ENCODE measurements at places on chromosomes 2 and 18.
A peak's percentile ranks its signal among the peaks of the same experiment; 100 is the strongest.

DNA sequence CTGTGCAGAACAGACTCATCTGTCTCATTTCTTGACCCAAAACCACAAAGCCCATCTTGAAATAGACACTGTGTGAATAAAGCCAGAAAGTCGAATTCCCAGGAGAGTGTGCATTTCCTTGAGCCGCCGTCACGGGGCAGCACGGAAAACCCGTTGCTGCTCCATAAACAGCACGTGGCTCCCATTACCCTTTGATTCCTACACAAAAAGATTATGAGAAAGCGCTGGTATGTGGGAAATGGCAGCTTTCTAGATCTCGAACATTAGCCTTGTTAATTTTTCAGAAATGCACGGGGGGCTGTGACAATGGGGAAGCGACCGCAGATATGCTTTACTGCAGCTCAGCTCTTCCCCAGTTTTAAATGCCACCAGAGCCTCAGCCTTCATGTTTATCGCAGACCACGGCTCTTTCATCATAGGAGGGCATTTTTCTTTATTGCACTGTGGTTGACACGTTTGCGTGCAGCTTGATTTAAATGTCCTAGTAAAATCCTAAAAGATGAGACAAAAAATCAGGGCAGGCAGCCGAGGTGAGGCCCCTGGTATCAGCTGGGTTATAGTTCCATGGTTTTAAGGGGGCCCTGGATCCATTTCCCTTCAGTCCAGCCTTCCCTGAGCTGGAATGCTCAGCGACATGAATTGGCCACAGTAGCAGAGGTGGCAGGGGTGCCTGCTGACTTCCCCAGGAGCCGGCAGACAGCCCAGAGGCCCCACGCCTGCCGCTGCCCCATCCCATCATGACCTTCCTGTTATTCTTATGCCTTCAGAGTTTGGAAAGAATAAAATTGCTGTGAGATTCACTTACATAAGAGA is 249.3 kb downstream of the NDUFA10 start:
- no peak for DNase-seq

DNA sequence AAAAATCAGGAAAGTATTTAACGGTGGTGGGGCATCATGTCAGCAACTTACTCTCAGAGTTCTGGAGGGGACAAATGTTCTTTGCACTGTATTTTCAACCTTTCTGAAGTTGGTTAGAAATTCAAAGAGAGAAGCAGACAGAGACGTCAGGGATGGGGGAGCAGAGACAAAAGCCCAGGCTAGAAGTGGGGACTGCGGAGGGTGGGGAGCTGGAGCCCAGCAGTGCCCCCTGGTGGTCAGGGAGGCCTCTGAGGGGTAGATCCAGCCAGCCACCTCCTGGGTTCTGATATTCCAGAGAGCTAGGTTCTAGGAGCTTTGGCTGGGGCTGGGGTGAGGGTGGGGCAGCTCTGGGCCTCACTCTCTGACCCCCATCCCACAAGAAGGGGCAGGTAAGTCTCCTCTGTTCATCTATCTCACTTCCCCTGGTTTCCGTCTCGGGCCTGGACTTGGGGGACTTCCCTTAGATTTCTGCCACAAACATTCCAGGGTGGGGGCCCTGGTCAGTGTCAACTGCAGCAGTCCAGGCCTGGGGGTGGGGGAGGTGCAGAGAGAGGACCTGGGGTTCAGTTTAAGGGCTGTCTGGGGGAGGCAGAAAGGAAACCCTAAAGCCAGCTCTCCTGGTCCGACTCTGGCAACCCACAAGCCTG is 8.9 kb downstream of the TNS1 start:
- peak; percentile 18 for DNase-seq

DNA sequence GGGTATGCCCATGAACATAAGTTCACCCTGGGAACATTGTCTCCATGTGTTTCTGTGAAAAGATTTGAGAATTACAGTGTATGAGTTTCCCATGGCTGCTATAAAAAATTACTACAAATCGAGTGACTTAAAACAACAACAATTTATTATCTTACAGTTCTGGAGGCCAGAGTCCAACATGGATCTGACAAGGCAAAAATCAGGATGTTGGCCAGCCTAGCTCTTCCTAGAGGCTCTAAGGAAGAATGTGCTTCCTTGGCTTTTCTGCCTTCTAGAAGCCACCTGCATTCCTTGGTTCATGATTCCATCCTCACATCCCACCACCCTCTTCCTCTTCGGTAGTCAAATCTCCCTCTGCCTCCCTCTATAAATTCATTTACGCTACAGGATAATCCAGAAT is 38.6 kb downstream of the FAM124B start:
- no peak for DNase-seq

GRCh38 chr18:74175658-74176057 is 27.3 kb downstream of the TIMM21 start:
- DNase-seq, result no peak

- no peak for DNase-seq
Measured at GRCh38 chr18:60120231-60120750, 220.5 kb downstream of the PMAIP1 start.

DNA sequence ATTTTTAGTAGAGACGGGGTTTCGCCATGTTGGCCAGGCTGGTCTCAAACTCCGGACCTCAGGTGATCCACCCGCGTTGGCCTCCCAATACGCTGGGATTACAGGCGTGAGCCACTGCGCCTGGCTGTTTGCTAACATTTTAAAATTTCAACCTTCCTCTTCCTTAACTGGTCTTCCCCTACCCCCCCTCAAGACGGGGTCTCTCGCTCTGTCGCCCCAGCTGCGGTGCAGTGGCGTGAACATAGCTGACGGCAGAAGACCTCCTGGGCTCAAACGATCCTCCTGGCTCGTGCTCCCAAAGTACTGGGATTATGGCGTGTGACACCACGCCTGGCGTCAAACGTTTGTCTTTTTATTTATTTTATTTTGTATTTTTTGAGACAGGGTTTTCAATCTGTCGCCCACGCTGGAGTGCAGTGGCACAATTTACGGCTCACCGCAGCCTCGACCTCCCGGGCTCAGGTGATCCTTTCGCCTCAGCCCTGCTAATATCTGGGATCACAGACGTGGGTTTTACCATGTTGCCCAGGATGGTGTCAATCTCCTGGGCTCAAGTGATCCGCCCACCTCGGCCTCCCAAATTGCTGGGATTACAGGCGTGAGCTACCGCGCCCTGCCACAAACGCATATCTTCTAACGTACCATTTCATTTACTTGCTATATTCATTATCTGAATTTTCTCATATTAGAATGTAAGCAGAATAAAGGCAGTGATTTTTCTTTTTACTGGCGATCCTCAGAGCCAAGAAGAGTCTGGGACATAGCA is 984 bp upstream of the MSH2 start:
- DNase-seq, result no peak

- DNase-seq, result no peak
Measured at GRCh38 chr2:128756365-128756717, 437.7 kb upstream of the HS6ST1 start.

DNA sequence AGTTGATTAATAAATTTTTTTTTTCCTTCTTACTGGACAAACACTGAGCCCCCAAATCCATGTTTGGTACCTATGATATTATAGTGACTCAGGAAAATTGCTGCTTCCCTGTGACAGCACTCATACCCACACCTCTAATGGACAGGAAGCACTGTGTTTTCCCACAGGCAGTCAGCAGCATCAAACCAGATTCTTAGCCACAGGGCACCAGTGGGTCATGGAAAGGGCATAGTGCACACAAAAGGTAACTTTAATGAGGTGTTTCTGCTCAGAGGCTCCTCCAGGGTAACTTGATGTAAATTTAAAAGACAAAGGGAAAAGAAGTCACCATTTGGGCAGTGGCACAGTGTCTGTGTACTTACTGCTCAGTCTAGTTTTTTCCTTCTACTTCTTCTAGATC is 34.1 kb downstream of the SERPINB11 start:
- DNase-seq, result no peak

DNA sequence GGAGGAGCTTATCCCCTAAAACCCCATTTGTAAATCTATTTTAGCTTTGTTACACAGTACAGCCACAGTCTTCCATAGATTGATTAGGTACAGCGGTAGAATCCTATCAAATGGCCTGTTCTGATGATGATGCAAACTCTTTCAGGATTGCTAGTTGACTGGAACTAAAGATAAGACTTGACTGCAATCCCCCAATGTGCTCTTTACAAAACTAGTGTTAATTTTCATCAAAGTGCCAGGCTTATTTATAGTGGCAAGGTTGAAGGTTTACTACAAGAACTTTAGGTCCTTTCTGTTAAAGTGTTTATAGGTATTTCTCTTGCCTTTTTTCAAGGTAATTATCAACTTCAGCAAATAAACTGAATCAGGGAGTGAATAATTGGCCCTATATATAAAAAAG is 9.0 kb upstream of the OTX1 start:
- no peak for DNase-seq

GRCh38 chr18:68436485-68436884 is 278.4 kb downstream of the TMX3 start:
- DNase-seq, result no peak

- no peak for DNase-seq
Measured at GRCh38 chr2:67613227-67613626, 216.1 kb downstream of the ETAA1 start.

DNA sequence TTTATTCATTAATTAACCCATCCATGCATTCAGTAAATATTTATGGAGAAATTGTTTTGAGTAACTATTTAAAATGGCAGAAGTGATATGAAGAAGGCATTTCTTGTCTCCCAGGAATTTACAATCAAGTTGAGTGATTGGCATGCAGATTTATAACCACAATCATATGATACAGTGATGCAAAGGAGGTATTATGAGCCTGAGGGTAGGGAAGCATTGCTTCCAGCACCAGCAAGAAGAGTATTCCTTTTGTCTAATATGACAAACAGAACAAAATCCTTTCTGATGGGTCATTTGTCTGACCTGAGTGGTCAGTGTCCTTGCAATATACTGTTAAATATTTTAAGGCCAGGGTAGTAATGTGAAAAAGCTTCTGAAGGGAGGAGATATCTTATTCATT is 244.2 kb upstream of the RGPD4 start:
- DNase-seq, result no peak

- DNase-seq, result no peak
Measured at GRCh38 chr2:159165048-159165447, 121.5 kb downstream of the WDSUB1 start.

DNA sequence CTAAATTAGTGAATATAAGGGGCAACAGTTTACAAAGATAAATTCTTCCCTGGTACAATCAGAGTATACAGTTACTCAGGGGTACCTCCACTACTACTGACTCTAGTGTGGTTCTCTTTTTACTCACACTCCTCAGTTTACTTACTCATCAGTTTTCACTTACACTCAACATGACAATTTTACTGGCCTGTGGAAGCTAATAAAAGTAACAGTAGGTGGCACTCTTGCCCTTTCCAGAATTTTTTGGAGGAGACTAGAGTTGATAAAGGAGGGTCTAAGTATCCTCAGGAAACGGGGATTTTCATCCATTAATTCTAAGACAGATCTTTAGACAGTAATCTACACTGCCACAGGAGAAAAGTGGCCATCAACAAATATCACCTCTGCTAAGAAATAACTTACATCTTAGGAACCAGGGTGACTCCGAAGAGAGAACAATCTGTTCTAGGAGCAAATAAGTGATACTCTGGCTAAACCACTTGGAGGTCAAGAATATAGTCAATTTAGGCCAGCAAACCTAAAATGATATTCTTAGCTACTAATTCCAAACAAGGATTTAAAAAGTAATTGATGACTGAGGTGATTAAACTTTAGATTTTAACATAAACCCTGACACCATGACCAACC is 61.3 kb downstream of the ATL2 start:
- DNase-seq, result peak; percentile 53

DNA sequence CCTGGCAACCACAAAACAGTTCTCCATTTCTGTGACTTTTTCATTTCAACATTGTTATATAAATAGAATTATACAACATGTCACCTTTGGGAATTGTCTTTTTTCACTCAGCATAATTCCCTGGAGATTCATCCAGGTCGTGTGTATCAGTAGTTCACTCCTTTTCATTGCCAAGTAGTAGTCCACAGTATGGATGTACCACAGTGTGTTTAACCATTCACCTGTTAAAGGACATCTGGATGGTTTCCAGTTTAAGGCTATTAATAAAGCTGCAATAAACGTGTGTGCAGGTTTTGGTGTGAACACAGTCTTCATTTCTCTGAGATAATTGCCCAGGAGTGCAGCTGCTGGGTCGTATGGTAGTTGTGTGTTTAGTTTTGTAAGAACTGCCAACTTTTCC is 35.7 kb downstream of the COPS7B start:
- no peak for DNase-seq

GRCh38 chr2:223161873-223162458 is 110.0 kb downstream of the KCNE4 start:
- no peak for DNase-seq

DNA sequence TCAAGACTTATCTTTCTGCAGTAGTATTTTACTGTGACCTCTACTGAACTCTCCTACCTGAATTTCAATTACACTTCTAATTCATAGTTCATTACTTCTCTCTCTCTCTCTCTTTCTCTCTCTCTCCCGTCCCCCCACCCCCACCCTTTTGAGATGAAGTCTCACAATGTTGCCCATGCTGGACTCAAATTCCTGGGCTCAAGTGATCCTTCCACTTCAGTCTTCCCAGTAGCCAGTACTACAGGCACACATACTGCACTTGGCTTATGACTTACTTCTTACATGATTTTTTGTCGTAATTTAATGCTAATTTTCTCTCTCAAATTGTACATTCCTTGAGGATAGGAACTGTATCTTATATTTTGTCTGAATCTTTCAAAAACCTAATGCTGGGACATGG is 6.0 kb upstream of the HIBCH start:
- DNase-seq, result no peak

DNA sequence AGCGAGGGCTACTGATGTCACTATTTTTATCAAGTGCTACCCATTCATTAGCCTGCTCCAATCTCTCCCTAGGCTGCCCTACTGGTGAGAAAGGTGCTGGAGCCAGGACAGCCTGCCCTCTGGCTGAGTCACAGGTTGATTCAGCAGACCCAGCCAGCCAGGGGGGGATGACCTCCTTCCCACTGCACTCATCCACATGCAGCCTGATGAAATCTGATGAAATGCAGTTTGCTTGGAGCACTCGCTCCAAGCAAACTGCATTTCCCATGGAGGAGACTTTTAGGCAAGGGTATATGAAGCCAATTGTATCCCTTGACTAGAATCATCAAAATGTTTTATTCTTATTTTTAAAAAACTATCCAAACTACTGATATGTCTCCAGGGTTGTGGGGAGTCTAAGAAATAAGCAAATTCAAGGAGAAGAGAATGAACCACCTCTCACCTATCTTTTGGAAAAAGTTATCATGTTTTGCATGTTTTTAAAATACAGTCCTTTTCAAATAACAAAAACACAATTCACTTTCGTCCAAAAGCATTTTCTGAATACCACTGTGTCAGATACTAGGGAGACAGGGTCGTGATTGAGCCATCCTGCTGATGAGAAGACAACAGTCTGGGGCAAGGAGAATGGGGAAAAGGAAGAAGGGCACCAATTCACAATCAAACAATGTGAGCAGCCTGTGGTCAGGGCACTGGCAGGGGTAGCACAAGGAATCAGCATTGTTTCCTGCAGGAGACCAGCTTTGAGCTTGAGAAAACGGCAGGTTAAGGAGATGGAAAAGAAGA is 128.3 kb downstream of the AFF3 start:
- no peak for DNase-seq

- no peak for DNase-seq
Measured at GRCh38 chr2:63818271-63818670, 23.4 kb upstream of the UGP2 start.

Measured in CD4-positive, alpha-beta T cell treated with Interleukin-2 at 100 ng/mL for 4 hours (primary cell).